ENCODE measurements at places on chromosomes 12 and 14.

DNA sequence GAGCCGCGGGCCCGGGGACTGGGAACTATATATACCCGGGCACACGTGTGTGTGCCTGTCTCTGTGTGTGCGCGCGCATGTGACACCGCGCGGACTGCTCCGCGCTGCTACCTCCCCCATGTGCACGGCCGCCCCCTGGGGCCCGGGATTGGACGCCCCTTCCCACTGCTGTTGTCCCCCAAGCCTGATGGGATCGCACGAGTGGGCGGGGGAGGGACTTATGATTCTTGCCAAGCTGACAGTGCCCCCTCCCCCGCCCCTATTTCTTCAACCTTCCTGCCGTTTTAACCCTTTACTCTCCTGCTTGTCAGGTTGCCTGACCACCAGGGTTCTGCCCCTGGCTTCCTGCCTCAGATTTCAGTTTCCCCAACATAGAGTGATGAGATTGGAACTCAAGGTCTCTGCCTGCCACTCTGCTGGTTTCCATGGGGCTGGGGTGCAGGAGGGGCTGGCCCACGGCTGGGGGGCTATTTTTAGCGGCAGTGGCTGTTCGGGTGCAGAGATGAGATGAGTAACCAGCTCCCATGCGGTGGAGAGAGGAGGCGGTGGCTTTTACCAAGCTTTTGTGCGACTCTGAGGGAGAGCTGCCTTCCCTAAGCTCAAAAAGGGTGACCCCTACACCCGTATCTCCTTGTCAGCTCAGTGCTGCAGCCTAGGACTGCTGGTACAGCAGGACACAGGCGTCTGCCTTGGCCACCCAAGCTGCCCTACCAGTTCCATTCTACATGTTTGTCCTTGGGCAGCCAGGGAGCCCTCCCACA lies at the start of gene DDN:
Gene DDN (minus strand): TSS at position 5 of the 761 bp plus-strand sequence. CDS start 88 bp downstream, outside the sequence.
- DNase-seq = no peak

GRCh38 chr12:123991372-123991951 lies 18.4 kb downstream of the ZNF664 start:
- DNase-seq = no peak

DNA sequence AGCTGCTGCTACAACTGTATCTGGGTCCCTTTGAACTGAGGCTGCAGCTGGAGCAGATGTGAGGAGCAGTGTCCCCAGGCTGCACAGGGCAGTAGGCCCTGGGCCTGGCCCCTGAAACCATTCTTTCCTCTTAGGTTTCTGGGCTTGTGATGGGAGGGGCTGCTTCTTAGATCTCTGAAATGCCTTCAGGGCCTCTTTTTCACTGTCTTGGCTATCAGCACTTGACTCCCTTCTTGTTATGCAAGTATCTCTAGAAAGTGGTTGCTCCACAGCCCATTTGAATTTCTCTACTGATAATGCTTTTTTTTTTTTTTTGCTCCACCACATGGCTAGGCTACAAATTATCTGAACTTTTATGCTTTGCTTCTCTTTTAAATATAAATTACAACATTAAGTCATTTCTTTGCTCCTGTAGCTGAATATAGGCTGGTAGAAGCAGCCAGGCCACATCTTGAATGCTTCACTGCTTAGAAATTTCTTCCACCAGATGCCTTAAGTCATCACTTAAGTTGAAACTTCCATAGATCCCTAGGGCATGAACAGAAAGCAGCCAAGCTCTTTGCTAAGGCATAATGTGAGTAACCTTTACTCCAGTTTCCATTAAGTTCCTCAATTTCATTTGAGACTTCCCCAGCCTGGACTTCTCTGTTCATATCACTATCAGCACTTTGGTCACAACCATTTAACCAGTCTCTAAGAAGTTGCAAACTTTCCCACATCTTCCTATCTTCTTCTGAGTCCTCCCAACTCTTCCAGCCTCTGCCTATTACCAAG lies 41.1 kb downstream of the ACSM4 start:
- DNase-seq = no peak

DNA sequence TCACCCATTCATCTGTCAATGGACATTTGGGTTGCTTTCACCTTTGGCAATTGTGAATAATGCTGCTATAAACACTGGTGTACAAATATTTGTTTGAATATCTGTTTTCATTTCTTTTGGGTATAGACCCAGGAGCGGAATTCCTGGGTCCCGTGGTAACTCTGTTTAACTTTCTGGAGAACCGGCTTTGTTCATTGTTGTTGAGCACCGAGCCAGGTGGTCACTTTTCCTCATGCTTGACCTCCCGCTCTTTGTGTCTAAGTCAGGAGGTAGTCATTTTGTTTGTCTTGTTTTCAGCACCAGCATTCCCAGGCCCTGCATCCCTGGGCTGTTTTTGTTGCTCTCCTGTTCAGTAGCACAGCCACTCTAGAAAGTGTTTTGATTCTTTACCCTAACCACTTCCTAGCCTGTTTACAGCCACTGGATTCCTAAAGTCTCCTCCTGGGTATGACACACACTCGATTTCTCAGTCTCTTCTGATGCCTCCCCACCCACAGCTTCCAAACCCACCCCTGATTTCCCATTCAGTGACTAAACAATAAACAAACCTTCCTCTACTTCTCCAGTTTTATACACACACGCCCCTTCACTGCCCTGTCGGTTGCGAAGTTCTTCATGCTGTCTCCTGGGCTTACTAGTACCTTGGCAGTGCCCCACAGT lies 37.9 kb downstream of the B4GALNT3 start:
- no peak for DNase-seq

GRCh38 chr14:65790172-65790815 lies 377.8 kb downstream of the FUT8 start:
- DNase-seq = no peak

GRCh38 chr12:90828621-90829020 lies 126.4 kb downstream of the CCER1 start:
- no peak for DNase-seq

- no peak for DNase-seq
Observed at GRCh38 chr14:30420515-30420914, 138.4 kb upstream of the G2E3 start.

Measured in cerebellar nuclear complex (tissue), 1 donor.